Metanephros (tissue), 2 donors: ENCODE measurements at places on chromosomes 1 and 21. TPM values are rescaled to one million over a fixed set of nuclear protein-coding genes. Genes with fewer than 3 reads are reported as not detected.

The BRDT gene
- total RNA-seq = not detected

The CDA gene
- total RNA-seq = 4.3 TPM

The PCP4L1 gene
- total RNA-seq = 1.3 TPM

The ATF6 gene
- total RNA-seq = 32.0 TPM

The KCND3 gene
- 1.3 TPM for total RNA-seq

The TPM3 gene
- total RNA-seq = 116 TPM

The HAO2 gene
- 30.5 TPM for total RNA-seq

The ZNF697 gene
- 26.6 TPM for total RNA-seq

The KCNJ6 gene
- total RNA-seq = 0.47 TPM

The LRRIQ3 gene
- 2.6 TPM for total RNA-seq

The LORICRIN gene
- total RNA-seq = not detected

The C1orf210 gene
- total RNA-seq = 12.9 TPM

The CELA3B gene
- not detected for total RNA-seq

The H6PD gene
- 49.3 TPM for total RNA-seq

The ARPC5 gene
- 129 TPM for total RNA-seq

The CFAP126 gene
- 0.82 TPM for total RNA-seq

The OR2L5 gene
- total RNA-seq = not detected

The CD1E gene
- total RNA-seq = 0.82 TPM

The XCL2 gene
- total RNA-seq = not detected

The SPRR1A gene
- not detected for total RNA-seq

The METTL13 gene
- total RNA-seq = 27.1 TPM

The PPM1J gene
- total RNA-seq = 2.3 TPM

The ROR1 gene
- total RNA-seq = 33.9 TPM

The DCDC2B gene
- total RNA-seq = not detected

The PLA2G5 gene
- total RNA-seq = not detected

The RLF gene
- total RNA-seq = 33.2 TPM

The TAS1R1 gene
- total RNA-seq = 0.53 TPM

The PLD5 gene
- 1.4 TPM for total RNA-seq

The REN gene
- 193 TPM for total RNA-seq

The AHDC1 gene
- total RNA-seq = 45.4 TPM

The MMEL1 gene
- 6.8 TPM for total RNA-seq

The ST6GALNAC3 gene
- 49.0 TPM for total RNA-seq

The CNST gene
- 22.9 TPM for total RNA-seq

The GRIK1 gene
- total RNA-seq = 1.5 TPM

The UBL4B gene
- total RNA-seq = not detected

The NHLH1 gene
- total RNA-seq = not detected

The TMOD4 gene
- 12.4 TPM for total RNA-seq

The SHISAL2A gene
- 2.0 TPM for total RNA-seq

The TFAP2E gene
- 0.82 TPM for total RNA-seq

The ADORA1 gene
- 4.9 TPM for total RNA-seq

The UBXN10 gene
- total RNA-seq = 5.3 TPM

The ENO1 gene
- total RNA-seq = 581 TPM

The PER3 gene
- 12.7 TPM for total RNA-seq

The KLHDC9 gene
- 10.7 TPM for total RNA-seq

The FOXD3 gene
- 2.2 TPM for total RNA-seq

The CA6 gene
- total RNA-seq = not detected

The CCDC27 gene
- not detected for total RNA-seq

The CCDC185 gene
- total RNA-seq = not detected

The TATDN3 gene
- total RNA-seq = 13.0 TPM

The C1QA gene
- 51.6 TPM for total RNA-seq

The POU3F1 gene
- total RNA-seq = 0.88 TPM

The CNKSR1 gene
- 7.6 TPM for total RNA-seq

The HES3 gene
- total RNA-seq = not detected
